ENCODE measurements at places on chromosomes 11 and 22. TPM values are rescaled to one million over a fixed set of nuclear protein-coding genes. Genes with fewer than 3 reads are reported as not detected.

DNA sequence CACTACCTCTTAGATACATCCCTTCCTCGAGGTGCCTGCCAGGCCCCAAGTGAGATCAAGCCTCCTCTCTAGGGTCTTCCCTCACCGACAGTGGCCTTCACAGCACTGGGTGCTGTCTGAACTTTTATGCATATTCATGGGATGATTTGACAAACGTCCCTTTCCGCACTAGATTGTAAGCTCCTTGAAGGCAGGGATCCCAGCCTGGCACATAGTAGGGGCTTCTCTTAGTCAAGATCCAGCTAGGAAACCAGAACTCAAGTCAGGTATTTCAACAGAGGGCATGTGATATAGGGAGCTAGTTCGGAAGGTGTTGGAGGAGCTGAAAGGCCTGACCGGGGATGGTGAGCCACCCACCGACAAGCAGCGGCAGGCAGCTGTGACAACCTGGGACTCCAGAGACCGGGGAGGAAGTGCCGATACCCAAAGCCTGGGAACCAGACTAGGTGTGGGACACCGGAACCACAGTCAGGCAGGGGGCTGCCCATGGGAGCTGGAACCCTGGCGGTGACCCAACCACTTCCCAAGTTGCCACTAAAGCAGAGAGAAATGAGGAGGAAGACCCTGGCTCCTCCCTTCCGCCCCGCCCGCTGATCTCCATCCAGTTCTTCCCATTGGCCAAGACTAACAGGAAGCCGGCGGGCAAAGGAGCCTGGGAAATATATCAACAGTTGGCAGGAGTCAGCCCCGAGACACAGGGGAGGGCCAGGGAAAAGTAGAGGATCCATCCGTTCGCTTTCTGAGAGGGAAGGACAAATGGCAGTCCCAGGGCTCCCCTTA is 39.8 kb upstream of the CD82 start:
- DNase-seq, result no peak

DNA sequence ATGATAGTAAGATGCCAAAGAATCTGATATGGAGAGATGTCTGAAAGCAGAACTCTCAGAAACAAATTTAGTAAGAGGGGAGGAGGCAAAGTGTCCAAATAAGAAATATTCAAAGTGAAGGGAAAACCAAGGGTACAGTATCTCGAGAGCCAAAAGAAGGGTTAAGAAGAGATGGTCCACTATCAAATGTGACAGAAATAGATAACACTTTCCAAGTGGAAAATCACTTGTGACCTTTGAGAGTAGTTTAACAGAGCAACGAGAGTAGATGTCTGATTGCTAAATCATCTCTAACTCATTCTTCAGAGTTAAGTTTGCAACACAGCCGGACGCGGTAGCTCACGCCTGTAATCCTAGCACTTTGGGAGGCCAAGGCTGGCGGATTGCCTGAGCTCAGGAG is 4.3 kb upstream of the BUD13 start:
- no peak for DNase-seq

DNA sequence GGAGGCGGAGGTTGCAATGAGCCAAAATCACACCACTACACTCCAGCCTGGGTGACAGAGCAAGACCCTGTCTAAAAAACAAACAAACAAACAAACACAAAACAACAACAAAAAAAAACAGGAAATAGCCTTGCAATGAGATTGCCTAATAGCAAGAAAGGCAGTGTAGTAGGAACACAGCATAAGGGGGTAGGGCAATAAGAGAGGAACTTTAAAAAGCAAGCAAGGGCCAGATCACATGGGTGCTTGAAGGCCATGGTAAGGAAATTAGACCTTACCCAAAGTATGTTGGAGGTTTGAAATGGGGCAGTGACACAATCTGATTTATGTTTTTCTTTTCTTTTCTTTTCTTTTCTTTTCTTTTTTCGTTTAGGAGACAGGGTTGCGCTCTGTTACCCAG is 34.7 kb upstream of the NRIP3 start:
- DNase-seq, result no peak

GRCh38 chr11:7473717-7474116 is 11.6 kb upstream of the OLFML1 start:
- no peak for DNase-seq

GRCh38 chr22:48515571-48516200 is 1312.0 kb downstream of the BRD1 start:
- no peak for DNase-seq

GRCh38 chr22:24506802-24507438 is 11.8 kb downstream of the UPB1 start:
- no peak for DNase-seq

- no peak for DNase-seq
These were observed 76.8 kb downstream of the MORC2 start for GRCh38 chr22:30891781-30892180.

GRCh38 chr11:57762235-57762861 is 746 bp downstream of the CTNND1 start:
- no peak for DNase-seq

- no peak for DNase-seq
These were observed 52.1 kb downstream of the ALG9 start for GRCh38 chr11:111819161-111819828.

- no peak for DNase-seq
These were observed 1.1 kb upstream of the NOL12 start for GRCh38 chr22:37684803-37685615.

- DNase-seq, result no peak
These were observed 896.2 kb downstream of the BRD1 start for GRCh38 chr22:48931452-48931851.

The KCNK7 gene
- 1.0 TPM for total RNA-seq

The MSANTD4 gene
- total RNA-seq, result 15.4 TPM

The HEPN1 gene
- total RNA-seq, result not detected

The POU2AF2 gene
- not detected for total RNA-seq

The SLC22A25 gene
- total RNA-seq, result not detected

The MMP8 gene
- total RNA-seq, result not detected

The NEU3 gene
- 17.3 TPM for total RNA-seq

The TRPC6 gene
- total RNA-seq, result not detected

Data from activated naive CD8-positive, alpha-beta T cell treated with anti-CD3 and anti-CD28 coated beads, Interleukin-2, amount 10 ng/mL, durations not matched to agents 7 days and 5 days (primary cell).